ENCODE measurements at places on chromosomes 7 and 10. TPM values are rescaled to one million over a fixed set of nuclear protein-coding genes. Genes with fewer than 3 reads are reported as not detected.

GRCh38 chr7:108417144-108417543, 39.1 kb downstream of the NRCAM start:
- DNase-seq = no peak

Gene SAMD9L
- total RNA-seq = 29.9 TPM

Gene MUC12
- 1.7 TPM for total RNA-seq

DNA sequence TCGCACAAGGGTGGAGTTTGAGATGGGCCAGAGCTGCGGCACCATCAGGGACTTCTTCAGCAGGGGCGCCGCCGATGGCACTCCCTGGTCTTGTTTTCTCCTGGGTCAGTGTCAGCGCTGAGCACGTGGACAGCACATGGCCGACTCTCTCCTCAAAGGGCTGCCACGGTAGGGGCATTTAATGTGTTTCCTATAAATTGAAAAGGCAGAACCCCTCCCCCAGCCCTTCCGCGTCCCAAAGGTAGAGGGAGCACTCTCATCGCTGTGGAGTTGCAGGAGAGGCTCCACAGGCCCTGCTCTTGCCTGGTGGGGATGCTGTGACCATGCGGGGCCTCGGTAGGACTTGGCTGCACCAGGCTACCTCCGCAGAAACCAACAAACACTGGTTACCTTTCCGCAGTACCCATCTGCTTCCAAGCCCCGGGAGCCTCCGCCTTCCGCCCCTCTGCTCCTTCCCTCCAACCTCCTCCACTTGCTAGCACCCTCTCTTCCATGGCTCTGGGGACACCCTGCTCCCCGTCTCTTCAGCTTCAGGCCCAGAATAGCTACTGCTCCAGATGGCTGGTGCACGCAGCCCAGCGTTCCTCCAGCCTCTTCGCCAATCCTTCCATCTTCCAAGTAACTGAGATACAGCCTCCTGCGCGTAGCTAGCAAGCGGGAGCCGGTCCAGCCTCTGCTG, 166.3 kb upstream of the ADCY1 start:
- no peak for DNase-seq

- DNase-seq = no peak
Measured at GRCh38 chr7:80230327-80230726, 95.7 kb downstream of the GNAI1 start.

Gene ZNF277
- total RNA-seq = 20.5 TPM

DNA sequence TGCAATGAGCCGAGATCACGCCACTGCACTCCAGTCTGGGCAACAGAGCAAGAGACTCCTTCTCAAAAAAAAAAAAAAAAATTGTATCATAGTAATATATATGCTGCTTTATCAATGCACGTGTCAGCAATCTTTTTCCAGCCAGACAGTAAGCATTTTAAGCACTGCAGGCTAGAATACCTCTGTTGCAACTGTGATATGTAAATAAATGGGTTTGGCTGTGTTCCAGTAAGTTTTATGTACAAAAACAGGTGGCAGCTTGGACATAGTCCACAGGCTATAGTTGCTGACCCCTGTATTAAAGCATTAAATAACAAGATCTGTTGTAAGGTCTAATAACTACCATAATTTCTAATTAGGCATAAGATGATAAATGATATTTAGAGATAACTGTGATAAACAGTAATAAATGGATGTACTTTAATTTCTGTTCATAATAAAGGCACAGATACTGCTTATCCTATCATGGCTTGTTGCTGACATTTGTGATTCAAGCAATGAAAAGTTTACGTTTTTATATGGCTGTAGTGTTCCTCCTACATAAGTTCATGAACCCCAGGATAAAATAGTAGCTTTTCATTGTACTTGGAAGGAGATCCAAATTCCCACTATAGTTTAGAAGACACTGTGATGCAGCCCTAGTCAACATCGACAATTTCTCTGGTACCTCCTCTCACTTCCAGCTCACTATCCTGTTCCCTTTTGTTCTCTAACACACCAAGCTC, 161.4 kb downstream of the ELMO1 start:
- no peak for DNase-seq

- DNase-seq = no peak
Measured at GRCh38 chr7:66140924-66141323, 26.3 kb downstream of the CRCP start.

- DNase-seq = no peak
Measured at GRCh38 chr10:77012812-77013500, 624.7 kb downstream of the KCNMA1 start.

Gene ASZ1
- not detected for total RNA-seq

GRCh38 chr10:130751851-130752250, 559.7 kb downstream of the TCERG1L start:
- DNase-seq = no peak

GRCh38 chr10:49080071-49080470, 35.3 kb downstream of the VSTM4 start:
- no peak for DNase-seq

DNA sequence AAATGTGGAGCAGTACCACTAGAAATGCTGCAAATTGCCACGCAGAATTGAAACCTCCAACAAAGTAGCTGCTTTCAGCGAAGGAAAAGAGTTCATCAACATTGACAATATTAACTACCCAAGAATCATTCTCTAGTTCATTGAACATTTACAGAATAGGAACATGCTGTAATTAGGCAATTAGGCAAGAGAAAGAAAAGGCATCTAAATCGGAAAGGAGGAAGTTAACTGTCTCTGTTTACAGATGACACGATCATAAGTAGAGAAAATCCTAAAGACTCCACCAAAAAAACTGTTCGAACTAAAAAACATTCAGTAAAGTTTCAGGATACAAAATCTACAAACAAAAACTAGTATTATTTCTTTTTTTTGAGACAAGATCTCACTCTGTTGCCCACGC, 8.9 kb upstream of the PKD1L1 start:
- DNase-seq = no peak

DNA sequence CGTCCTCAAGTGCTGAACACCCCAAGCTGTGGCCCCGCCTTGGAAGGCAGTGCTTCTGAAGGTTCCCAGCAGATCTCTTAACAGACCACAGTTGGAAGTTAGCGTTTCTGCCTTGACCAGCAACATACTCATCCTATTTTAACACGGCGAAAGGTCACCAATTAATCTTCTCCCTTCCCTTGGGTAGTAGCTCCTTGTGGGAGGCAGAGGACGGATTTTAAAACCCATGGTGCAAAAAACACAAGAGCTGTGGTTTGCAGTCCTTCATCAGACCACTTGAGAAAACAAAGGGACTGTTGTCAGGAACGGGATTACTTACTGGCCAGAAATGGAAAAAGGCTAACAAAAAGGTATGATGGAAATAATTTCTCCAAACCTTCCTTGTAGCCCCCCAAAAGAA, 87.3 kb downstream of the BEND7 start:
- DNase-seq = no peak

- DNase-seq = no peak
Measured at GRCh38 chr10:102310361-102311024, 65.2 kb downstream of the GBF1 start.

DNA sequence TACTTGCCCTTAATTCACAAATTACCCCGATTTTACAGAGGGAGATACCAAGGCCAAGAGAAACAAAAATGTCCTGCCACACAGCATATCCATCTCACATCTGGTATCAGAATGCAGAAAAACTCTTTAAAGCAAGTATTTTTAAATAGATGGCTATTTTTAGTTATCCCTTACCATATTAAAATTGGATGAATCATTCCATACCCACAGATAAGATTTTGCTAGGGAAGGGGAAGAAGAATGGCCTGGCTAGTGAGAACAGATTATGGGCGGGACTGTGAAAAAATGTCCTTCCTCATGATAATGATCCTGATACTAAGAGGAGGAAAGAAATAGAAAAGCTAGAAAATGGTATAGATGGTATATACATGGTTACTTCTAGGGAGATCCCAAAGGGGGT, 80.6 kb upstream of the GATAD1 start:
- DNase-seq = no peak

Gene CYP26A1
- not detected for total RNA-seq

Gene SPDYE8
- not detected for total RNA-seq

- DNase-seq = no peak
Measured at GRCh38 chr10:79021948-79022499, 46.7 kb upstream of the ZMIZ1 start.

Gene CALY
- total RNA-seq = not detected

DNA sequence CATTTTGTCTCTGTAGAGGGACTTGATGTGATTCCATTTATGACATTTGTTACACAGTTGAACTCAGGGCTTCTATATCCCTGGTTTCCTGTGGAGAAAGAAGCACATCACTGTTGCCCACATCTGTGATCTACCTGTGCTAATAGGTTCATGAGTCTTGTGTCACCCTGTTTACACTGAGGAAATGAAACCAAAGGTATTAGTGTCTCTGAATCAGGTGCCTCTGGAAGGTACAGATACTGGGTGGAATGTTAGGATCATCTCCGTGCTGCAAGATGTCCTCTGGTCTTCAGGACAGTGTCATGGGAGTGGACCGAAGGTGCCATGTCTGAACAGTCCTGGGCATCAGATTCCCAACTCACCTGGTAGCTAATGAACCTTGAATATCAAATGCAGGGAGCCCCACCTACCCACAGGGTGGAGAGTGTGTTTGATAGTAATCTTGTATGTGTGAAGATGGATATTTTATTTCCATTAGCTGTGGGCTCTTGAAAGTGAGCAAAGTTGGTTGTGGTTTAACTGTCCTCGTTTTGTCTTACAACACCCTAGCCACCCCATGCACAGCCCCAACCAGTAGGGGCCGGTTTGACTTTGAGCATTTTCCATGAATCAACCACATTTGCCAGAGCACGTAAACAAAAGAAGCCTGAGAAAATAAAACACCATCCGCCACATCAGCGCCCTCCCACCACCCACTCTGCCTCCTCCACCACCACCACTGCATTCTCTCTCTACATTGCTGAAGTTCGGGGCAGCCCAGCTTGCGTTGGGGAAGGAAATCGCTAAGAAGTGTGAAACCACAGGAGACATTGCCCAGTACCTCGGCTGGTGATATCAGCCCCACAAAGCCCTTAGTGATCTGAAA, 40.7 kb downstream of the TARP start:
- DNase-seq = peak; percentile 82

Gene AKR1C8
- total RNA-seq = not detected

Gene SFXN2
- 16.8 TPM for total RNA-seq

Gene TMEM273
- 20.9 TPM for total RNA-seq

Gene FBXW4
- total RNA-seq = 38.7 TPM

DNA sequence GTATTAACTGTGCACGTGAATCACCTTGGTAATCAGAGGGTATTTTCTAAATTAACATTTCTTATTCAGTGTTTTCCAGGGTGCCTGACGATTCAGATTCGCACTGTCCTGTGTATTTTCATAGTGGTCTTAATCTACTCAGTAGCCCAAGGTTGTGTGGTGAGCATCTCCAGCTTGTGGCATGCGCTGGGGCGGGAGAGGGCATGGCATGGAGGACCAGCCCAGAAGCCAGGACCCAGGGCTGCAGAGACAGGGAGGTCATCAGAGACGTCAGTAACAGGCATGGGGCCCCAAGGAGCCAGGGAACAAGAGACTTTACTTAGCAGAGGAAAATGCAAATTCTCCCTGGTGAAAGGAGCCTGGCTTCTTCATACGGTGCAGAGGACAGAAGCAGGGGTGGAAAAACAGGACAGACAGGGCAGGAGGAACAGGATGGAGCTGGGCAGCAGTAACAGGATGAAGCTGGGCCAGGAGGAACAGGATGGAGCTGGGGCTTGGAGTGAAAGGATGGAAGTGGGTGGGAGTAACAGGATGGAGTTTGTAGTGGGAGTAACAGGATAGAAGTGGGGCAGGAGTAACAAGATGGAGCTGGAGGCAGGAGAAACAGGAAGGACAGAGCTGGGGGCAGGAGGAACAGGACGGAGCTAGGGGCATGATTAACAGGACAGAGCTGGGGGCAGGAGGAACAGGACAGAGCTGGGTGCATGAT, 110.9 kb downstream of the ADCY1 start:
- no peak for DNase-seq

Measured in GM12878 (cell line).